ENCODE measurements at places on chromosomes 16 and 17. TPM values are rescaled to one million over a fixed set of nuclear protein-coding genes. Genes with fewer than 3 reads are reported as not detected.
A peak's percentile ranks its signal among the peaks of the same experiment; 100 is the strongest.

DNA sequence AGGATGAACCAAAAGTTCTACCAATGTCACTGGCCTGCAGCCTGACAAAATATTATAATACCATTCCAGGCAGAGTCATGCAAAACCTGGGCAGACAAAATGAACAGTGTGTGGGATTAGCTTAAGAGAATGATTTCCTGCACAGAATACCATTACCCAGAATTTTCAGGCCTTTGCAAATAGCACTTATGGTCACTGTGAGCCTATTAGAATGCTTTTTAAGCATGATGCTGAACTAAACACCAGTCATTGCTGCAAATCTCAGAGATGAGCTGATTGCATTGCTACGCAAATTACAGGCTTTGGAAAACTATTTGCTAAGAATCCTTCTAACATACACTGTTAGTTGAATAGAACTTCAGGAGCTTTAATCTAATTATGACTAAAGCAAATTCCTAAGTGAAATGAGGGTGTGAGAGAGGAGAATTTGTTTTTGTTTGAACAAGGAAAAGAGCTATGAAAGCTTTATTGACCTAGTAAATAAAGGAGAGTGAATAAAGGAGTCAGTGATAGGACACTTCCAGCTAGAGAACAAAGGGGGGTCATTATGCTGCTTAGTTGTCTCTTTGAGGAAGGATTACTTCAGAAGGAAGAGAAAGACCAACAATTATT lies 398.8 kb downstream of the HS3ST3B1 start:
- DNase-seq, result no peak

DNA sequence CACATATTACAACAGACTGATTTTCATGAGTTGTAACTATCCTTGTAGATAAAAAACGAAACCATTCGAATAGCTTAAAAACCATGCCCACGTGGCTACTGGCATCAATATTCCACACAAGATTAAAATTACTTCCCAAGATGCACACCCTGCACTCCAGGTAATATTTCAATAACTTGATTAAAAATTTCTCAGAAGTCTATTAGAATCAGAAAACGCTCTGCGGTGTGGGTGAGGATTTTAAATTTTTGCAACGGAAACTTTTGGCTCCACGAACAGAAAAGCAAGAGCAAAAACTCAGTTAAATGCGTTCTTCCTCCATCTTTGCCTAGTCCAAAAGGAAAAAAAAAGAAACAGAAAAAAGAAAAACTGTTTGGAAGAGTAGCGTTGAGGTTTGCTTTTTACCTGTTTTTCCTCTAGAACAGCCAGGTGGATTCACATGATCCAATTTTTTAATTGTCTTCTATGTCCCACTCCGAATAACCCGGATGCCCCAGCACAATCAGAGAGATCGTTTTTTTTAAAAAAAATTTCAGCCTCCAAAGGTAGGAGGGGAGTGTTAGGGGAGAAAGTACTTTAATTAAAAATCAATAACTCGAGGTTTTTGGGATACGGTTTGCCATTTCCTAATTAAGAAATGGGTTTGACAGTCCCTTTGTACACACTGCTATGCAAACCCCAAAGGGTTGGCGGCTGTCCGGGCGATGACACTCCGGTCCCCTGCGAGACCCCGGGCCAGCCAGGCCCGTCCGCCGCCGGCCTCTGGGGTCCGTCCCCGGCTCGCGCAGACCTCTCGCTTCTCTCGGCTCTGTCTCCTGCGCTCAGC lies 708 bp upstream of the NFAT5 start:
- no peak for DNase-seq

GRCh38 chr16:70428178-70428998 lies 10.5 kb downstream of the ST3GAL2 start:
- DNase-seq, result peak; percentile 85

The CFAP52 gene
- not detected for total RNA-seq

DNA sequence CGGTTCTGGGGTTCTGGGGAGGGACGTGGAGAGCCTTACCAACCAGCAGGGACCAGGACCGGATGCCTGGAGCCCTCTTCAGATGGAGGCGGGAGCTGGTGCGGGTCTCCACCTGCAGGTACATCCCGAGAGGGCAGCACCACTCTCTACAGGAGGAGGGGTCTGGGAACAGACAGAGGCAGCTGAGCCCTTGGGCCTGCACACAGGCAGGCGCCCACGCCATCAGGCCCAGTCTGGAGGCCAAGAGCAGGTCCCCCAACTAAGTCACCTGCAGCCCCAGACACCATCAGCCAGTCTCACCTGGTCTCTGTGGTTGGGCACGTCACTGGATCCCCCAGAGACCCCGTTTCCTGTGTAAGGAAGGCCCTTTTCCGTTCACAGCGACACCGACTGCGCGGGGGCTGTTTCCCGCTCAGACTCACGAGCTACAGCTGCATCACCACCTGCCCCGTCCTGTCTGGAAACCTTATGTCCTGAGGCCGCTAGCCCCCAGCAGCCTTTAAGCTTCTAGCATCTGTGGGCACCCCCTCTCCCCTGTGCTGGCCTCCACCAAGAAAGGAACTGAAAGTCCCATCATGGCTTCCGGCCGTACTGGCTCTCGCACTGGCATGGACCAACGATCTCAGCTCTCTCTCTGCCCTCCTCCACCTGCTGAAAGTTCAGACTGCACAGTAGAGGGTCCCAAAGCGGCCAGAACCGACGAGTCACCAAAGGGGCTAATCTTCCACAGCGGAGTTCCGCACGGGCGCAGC lies 1.2 kb downstream of the CYBC1 start:
- no peak for DNase-seq

DNA sequence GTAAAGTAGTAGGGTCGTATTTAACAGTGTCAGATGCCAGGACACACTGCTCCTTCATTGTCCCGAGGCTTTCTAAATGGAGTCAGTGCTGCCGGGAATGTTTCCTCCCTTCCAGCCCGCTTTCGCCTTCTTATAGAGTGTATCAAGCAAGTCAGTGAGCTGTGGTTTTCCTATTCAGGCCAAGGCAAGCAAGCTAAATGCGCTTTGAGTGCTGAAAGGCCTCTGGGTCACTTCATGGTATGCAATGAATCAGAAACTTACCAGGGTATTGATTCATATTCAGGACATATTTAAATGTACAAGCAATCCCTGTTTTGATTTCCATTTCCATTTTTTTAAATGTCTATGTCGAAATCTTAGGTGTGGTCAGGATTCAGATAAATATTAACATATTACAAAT lies 327.9 kb upstream of the SOX9 start:
- DNase-seq, result peak; percentile 49

DNA sequence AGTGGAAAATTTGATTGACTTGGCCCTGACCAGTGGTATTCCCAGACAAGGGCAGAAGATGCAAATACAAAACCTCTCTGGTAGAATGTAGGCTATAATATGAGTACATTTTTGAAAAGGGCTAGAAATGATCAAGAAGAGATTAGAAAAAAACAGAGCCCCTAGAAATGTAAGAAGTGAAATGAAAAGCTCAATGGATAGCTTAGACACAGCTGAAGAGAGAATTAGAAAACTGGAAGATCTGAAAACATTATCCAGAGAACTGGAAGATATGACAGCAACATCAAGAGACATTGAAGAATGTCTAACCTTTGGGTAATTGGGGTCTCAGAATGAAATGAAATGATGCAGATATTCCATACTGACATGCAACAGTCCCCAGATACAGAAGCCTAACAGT lies 105.2 kb upstream of the ZNF750 start:
- no peak for DNase-seq

GRCh38 chr16:77062878-77063675 lies 127.9 kb upstream of the MON1B start:
- no peak for DNase-seq

The FBXW10B gene
- 1.6 TPM for total RNA-seq

The CD300H gene
- not detected for total RNA-seq

The IL34 gene
- total RNA-seq, result 3.5 TPM

- no peak for DNase-seq
Observed at GRCh38 chr17:77884967-77885641, 73.4 kb upstream of the TNRC6C start.

DNA sequence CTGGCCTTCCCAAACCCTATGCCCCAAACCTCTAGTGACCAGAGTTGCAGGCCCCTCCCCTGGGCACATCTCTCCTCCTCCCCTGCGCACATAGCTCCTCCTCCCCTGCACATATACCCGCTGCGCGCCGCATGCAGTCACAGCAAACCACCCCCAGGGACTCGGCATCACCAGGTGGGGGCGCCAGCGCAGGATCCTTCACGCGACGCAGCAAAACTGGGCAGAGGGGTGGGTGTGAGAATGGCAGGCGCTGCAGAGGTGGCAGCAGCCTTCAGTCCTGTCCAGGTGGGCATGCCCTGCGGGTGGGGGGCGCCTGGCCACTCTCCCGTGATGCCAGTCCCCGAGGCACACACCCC lies 5.6 kb downstream of the CORO6 start:
- DNase-seq, result peak; percentile 81

DNA sequence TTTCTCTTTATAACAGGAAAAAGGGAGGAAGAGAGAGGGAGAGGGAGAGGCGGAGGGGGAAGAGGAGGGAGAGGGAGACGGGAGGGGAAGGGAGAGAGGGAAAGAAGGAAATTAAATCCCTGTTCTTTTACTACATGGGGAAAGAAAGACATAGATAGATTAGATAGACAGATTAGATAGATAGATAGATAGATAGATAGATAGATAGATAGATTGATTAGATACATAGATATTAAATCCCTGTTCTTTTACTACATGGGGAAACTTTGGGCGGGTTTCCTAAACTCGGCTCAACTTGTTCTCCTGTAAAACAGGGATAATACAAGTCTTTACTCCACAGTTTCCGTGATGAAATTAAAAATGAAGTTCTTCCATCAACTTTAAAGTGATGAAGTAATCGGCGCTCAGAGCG lies 661 bp downstream of the RFWD3 start:
- no peak for DNase-seq

GRCh38 chr17:75764417-75764710 lies 628 bp downstream of the GALK1 start:
- DNase-seq, result no peak

DNA sequence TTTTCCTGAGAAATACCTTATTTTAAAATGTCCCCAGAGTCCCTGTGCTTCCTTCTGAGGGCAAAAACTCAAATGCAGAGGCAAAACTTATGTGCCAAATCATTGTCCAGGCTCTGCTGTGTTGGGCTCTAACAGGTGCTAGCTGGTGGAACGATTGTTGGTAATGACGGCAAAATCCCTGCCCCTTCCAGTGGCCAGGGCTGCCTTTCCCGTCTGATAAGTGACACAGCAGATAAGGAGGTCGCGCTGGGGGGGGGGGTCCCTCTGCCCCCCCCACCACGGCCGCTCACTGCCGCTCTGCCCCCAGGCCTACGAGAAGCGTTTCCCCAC lies 29.1 kb downstream of the SEC14L5 start:
- DNase-seq, result no peak

- peak; percentile 71 for DNase-seq
Observed at GRCh38 chr16:56576585-56577299, 11.9 kb downstream of the MT4 start.

The SLC16A13 gene
- 44.4 TPM for total RNA-seq

Data from mucosa of gallbladder (tissue), 1 donor.